Mucosa of descending colon (tissue), 3 donors: ENCODE measurements at places on chromosomes 5 and 9. TPM values are rescaled to one million over a fixed set of nuclear protein-coding genes. Genes with fewer than 3 reads are reported as not detected.
A peak's percentile ranks its signal among the peaks of the same experiment; 100 is the strongest.

- no peak for DNase-seq
These were observed 469.5 kb downstream of the MAN2A1 start for GRCh38 chr5:110159202-110159601.

DNA sequence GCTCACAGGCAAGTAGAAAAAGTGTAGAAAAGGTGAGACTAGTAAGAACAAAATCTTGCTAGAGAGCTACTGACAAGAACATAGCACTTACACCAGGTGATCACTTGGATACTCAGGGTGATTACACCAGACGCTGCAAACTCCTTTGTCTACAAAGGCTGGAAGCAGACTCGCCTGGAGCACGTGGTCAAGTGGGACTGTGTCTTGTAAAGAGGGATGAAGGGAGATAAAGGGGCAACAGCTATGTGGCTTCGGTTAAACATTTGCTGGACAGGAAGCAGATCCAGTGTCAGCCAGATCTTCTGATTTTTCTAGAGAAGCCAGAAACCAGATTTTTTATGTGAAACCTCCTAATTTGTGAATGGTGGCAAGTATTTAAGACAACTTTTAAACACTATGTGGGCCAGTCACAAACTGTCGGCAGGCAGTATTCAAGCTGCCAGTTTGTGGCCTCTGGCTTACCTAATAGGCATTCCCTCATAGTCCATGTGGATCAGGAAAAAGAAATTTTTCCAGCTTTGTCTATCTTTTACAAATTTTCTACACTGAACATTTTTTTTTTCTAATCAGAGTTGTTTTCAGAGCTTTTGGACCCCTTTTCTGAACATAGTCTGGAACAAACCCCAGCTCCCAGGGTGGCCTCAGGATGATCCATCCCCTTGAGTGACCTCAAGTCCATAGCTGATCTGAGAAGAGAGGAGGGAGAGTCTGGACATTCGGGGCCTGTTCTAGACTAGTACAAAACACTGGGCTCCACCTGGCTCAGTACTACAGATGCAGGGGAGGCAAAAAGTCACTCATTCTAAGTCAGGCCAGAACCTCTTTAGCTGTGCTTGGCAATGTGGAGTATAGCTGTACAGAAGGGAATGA is 262.9 kb downstream of the ARRDC3 start:
- DNase-seq: no peak

DNA sequence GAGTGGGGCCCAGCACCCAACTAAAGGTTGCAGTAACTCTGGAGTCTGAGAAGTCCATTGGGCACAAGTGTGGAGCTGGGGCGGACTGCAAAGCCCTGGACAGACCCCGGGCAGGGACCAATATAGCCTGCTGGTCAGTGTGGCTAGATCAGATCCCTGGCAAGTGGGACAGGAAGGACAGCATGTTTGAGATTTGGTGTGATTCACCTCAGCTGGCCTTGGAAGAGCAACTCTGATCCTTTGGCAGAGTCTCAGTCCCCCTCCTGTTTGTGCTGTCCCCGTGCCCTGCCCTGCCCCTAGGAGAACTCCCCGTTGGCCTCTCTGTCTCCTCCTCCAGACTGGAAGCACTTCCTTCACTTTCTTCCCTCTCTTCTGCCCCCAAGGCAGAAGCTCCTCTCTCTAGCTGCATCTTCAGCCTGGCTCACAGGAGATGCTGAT is 255.3 kb downstream of the FSTL4 start:
- no peak for DNase-seq

DNA sequence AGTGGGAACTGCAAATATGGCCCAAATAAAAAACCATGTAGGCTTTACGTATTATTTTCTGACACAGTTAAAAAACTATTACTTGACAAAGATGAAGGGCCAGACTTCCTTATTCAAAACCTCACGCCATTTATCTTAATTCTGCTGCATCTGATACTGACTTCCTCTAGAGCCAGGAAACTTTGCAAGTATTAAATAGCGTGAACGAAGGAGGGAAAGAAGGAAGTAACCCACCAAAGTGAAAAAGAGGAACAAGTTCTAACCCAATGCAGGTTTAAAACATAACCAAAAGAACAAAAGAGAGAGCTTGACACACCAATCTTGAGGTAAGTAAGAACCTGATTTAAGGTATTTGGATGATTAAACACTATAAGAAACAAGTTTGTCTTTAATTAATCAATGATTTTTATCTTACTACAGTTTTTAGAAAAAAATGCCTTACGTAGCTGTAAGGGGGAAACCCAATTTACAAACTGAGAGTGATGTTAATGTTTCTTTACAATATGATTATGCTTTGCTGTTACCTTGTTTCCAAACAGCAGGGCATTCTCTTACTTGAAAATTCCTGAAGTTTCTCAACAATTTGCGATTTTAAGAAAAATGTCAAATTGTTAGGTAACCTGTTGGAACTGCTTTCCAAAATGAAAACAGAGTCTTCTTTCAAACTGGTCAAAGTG is at the start of gene GAPT:
TSS of gene GAPT (plus strand) at position 220 of the 677 bp plus-strand sequence. CDS start 3,102 bp downstream, outside the sequence.
- DNase-seq: no peak

- DNase-seq: no peak
These were observed 4.8 kb downstream of the OTP start for GRCh38 chr5:77633709-77634108.

DNA sequence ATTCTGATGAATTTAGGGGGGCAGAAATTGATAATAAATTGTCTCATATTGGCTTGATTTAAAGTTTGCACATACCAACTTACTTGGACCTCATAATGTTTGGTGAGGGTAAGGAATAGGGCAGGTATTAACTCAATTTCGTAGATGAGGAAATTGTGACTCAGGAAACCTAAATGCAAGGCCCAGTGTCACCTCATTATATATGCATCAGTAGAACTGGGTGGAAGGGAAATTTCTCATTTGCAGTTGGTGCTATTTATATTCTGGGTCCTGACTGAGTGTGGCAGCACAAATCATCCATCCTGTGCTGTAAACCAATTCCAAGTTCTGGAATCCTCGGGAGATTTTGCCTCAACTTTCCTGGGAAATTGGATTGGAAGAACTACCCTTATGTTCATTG is 103.0 kb downstream of the SPATA31D1 start:
- no peak for DNase-seq

DNA sequence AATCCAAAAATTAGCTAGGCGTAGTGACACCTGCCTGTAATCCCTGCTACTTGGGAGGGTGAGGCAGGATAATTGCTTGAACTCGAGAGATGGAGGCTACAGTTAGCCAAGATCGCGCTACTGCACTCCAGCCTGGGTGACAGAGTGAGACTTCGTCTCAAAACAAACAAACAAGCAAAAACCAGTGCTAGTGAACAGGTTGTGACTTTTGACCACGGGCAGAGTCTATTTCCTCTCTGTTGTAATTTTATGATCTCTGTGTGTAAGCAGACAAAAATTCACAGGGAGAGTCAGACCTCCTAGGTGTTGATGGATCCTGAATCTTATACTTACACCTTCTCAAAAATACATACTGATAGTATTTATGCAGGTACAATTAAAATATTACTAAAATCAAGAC is 65.8 kb downstream of the SPEF2 start:
- peak; percentile 6 for DNase-seq

- DNase-seq: no peak
These were observed 76.6 kb downstream of the PTPDC1 start for GRCh38 chr9:94160594-94161501.

DNA sequence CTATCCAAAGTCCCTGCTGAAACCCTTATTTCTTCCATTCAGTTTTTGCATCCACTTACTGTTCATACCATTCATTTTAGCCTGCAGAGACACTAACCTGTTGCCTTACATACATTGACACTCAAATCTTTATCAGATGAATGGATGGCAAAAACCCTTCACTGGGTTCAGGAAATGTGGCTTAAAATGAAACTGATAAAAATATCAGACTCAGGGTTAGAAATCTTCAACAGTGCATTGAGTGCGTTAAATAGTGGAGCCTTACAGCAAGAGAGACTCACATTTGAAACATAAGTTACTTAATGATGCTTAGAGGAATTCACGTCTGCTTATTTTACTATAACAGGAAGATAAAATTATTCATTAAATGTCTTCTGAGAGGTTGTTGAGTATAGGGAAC is 28.0 kb upstream of the BNC2 start:
- DNase-seq: no peak

GRCh38 chr9:21965401-21965951 is 28.7 kb downstream of the CDKN2A start:
- peak; percentile 76 for DNase-seq

DNA sequence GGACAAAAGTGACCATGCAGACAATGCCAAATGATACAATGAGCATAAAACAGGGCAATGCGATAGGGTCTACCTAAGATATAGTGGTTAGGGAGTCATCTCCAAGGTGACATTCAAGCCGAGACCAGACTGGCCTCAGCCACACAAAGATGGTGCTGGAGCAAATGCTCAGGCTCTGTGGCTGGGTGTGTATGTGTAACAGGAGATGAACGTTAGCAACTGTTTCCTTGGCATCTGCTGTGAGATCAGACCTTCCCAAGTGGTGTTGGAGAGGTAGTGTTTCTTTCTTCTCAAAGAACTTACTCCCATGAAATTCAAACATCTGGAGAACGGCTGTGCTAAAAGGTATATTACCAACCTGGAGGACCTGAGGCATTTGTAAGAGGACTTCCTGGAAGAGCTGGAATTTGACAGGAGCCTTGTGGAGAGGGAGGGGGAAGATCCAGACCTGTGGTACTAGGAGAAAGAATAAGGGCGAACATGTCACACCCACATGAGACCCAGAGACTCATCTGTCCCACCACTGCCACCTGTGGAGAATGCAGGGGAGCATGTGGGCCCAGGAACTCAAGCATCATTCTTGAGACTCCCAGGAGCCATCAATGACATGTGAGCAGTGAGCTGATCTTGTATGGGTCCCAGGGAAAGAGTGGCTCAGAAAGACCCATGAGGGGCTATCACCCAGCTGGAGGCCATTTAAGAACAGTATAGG is 21.4 kb upstream of the ANXA6 start:
- no peak for DNase-seq

GRCh38 chr5:78640662-78641474 is 7.7 kb downstream of the LHFPL2 start:
- no peak for DNase-seq

The TXNDC8 gene
- not detected for total RNA-seq

The PCDHGC5 gene
- 0.61 TPM for total RNA-seq

The AFAP1L1 gene
- 7.3 TPM for total RNA-seq

The PCDHGB4 gene
- 0.65 TPM for total RNA-seq

The LPCAT1 gene
- 27.2 TPM for total RNA-seq

The TNC gene
- 48.0 TPM for total RNA-seq

The FRMD3 gene
- total RNA-seq: 27.4 TPM

The IFNK gene
- not detected for total RNA-seq
